Activated naive CD4-positive, alpha-beta T cell (primary cell): ENCODE measurements at places on chromosomes 5 and 9.

DNA sequence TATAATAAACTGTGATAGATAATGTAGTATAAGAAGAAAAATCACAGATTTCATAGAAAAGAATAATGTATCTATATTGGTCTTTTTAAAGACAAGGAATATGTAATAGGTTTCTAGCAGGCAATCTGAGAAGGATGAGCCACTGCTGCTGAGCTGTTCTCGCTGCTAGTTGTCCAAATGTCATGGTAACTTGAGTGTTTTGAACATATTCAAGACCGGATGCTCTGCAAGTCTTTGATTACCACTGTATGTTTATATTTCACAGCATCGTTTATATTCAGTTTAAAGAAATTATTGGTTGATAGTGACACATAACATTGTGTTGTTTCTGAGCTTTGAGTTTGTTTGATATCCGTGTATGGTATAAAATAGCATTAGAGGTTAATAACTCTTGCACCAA, 9.6 kb downstream of the C5orf47 start:
- DNase-seq, result no peak

- no peak for DNase-seq
Observed at GRCh38 chr5:14385019-14385418, 196.6 kb upstream of the OTULINL start.

DNA sequence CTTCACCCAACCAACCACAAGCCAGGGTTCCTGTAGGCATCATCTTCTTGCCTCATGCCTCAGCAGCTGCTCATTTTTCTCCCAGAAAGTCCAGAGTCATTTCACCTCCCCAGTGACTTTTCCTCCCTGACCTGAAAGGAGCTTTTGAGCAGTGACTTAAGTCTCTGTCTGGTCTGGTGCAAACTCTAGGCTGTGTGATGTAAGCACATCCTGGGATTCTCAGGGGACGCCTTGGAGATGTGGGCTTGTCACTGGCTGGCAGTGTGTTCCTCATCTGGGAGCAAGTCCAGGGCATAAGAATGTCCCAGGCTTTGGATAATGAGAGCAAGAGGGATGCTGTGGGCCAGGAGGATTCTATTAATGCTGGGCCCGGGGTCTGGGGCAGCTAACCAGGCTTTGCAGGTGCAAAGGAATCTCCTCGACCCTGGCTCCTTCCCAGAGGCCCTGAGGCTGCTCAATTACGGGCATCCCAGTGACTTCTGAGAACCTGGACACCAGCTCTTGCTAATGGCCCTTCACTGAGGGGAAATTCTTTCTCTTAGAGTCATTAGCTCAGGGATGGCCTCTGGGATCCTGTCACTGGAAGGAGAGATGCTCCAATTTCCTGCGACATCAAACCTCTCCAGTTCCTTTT, 211.0 kb upstream of the PANK3 start:
- no peak for DNase-seq

GRCh38 chr9:91395106-91395552, 28.5 kb downstream of the NFIL3 start:
- no peak for DNase-seq

DNA sequence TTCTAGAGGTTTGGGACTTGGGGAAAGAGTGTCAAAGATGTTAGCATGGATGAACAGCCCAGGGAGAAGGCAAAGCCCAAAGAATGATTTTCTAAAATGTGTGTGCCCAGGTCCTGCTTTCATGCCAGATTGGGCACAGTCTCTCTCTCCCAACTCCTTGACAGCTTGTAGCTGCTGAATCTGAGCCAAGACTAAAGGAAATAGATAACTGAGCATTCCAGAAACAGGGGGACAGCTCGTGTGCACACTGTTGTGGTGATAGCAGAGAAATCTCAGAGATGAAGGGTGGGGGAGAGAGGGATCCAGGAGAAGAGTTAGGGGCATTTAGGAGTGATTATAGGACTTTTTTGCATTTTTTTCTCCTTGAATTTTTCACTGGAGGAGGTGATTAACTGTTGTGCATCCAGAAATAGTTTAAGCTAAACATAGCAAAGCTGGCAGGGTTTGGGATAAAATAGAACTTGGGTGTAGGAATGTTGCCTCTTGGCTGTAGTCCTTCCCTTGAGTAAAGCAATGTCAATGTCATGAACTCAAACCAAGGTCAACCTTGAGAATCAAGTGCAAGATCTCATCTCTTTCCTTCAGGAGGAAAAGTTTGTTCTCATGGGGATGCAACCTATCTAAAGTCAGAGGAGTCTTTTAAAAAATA, 245.9 kb downstream of the SH3GL2 start:
- DNase-seq, result no peak

DNA sequence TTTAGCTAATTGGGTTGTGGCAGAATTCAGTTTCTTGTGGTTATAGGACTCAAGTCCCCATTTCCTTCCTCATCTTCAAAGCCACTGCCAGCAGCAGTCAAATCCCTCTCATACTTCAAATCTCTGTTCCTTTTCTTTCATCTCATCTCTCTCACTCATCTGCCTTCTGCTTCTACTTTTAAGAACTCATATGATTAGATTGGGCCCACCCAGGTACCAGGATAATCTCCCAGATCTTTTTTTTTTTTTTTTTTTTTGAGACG, 8.0 kb upstream of the REEP5 start:
- no peak for DNase-seq

DNA sequence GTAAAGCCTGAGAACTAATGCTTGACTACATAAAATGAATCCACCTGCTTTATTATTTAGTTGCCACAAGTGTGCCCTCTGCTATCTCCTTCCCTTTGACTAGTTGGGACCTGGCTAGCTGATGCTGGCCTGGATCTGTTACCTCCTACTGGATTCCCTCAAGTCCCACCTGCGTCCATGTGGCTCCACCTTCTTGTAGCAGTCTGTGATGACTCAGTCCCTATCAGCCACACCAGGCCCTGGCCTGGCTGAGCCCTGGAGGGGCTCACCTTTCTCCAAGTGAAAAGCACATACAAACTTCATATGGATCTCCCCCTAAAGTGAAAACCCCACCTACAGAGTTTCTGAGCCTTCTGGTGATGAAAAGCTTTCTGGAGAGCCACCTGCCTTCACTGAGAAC, 611.4 kb downstream of the SEMA5A start:
- DNase-seq, result no peak
